ENCODE measurements at places on chromosomes 6 and 20. TPM values are rescaled to one million over a fixed set of nuclear protein-coding genes. Genes with fewer than 3 reads are reported as not detected.

Gene HSPA12B
- total RNA-seq, result not detected

Gene TUBB2B
- total RNA-seq, result 0.20 TPM

Gene GABRR1
- not detected for total RNA-seq

Gene PCSK2
- not detected for total RNA-seq

Gene GHRH
- not detected for total RNA-seq
